ENCODE measurements at places on chromosomes 11 and 22.

GRCh38 chr11:699753-700152 is 4.1 kb downstream of the TMEM80 start:
- no peak for DNase-seq

GRCh38 chr11:130218501-130219070 is 59.0 kb downstream of the ST14 start:
- no peak for DNase-seq

DNA sequence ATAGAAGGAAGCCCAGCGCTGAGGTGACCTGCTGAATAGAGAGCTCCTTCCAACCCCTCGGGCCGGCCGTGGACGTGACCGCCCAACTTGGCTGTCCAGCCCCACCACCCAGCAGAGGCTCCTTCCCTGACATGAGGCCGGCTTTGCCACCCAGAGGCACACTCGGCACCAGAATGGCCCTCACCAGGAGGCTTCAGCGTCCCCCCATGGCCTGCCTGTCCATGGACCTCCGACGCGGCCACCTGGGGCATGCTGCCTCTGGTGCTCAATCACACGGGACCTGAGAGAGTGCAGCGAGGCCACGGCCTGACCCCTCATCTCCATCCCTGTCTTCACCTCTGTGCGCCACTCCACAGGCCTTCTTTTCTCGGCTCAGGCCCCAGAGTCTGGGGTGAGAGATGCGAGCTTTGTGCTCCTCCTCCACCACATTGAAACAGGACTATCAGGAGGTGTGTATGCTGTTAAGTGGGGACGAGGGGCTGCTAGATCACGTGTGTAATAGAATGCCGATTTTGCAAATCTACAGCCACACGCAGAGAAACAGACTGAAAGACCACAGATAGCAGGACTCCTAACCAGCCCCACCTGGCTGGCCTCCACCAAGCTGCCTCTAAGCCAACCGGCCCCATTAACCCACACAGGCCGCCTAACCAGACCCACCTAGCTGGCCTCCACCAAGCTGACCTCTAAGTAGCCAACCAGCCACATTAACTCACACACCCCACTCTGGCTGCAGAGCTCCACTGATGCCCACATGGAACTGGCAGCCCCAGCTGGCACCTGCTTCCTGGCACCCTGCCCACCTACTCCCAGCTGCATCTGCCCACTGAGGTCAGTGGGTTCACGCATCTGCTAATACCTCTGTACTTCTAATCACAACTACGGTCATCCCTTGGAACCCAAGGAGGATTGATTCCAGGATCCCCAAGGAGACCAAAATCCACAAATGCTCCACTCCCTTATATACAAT is 20.7 kb downstream of the LINC01488 start:
- DNase-seq, result no peak

DNA sequence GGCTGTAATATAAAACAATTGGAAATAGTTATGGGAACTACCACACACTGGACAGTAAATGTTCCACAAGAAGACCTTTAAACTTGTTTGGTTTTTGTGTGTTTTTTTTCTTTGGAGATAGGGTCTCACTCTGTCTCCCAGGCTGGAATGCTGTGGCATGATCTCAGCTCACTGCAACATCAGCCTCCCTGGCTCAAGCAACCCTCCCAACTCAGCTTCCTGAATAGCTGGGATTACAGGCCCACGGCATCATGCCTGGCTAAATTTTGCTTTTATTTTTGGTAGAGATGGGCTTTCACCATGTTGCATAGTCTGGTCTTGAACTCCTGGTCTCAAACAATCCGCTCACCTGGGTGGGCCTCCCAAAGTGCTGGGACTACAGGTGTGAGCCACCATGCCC is 121.0 kb downstream of the MPPED2 start:
- DNase-seq, result no peak

DNA sequence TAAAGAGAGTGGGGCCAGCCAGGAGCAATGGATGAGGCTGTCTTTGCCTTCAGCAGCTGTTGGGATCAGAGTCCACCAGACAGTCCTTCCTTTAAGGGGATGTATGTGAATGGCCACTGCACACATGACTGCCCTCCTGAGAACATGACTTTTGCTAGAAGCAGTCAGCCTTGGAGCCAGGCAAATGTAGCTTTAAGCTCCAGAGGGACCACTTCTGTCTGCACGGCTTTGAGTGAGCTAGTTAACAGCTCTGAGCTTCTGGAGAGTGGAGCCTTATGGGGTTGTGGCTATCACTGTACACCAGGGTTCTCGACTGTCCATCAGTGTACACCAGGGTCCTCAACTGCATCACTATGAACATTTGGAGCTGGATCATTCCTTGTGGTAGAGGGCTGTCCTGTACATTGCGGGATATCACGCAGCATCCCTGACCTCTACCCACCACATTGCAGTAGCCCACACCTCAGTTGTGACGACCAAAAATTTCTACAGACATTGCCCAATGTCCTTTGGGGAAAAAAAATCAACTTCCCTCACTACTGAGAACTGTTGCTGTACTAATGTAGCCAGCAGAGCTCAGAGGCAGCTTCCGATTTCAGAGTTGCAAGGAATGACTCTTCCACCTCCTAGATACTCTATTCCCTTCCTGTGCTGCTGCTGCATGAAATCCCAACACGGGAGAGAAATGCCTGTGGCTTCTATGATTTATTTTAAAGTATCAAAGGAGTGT is 169.4 kb downstream of the MYO18B start:
- DNase-seq, result no peak

- no peak for DNase-seq
These were observed 70.5 kb upstream of the TNRC6B start for GRCh38 chr22:40107244-40107643.

Measured in activated CD8-positive, alpha-beta memory T cell treated with anti-CD3 and anti-CD28 coated beads, Interleukin-2, amount 50 U/mL, for 4 hours (primary cell).